Peyer's patch (tissue), 4 donors: ENCODE measurements at places on chromosomes 2 and 18.

DNA sequence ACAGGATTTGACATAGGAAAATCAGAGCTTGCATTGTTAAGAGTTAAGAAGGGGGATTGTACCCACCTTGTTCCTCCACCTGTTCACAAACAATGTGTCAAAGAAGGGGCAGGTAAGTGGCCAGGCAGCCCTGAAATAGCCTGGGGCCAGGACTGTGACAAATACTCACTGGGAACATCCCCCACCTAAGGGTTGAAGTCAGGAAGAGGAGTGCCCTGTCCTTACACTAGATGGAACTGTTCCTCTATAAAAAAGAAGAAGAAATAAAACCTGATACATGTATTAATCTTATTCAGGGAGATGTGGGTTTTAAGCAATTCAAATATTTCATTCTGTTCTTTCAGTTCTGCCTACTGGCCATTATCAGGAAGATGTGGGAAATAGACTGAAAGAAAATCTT is 41.9 kb downstream of the TACR1 start:
- DNase-seq: no peak

DNA sequence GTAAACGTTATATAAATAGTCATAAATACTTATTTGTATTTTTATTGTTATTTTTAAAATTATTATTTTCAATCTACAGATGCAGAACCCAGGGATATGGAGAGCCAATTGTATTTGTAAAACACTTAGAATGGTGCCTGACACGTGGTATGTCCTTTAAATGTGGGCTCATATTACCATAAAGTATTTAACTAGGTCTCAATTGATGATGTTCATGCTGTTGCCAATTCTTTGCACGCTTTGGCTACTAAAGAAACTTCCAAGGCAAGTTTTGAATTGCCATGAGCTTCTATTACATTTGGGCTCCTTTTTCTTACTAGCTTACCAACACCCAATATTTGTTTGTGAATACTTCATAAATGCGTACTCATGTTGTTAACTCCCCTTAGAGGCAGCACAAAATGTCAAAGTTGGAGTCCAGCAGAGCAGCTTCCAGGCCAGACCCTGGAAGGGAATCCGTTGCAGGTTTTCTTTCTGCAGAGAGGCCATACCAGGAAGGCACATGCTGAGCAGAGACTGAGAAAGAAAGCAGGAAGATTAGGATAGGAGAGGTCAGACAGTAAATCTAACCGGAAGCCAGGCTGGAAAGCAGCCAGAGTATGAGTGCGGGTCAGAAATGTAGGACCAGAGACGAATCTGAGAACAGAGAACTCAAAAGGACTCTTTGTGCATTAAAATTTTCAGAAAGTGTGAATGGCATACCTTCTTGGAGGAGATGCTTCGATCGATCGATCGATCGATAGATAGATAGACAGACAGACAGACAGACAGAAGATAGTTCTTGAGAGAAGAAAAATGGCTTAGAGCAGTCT is 4.2 kb upstream of the NOSTRIN start:
- DNase-seq: no peak

DNA sequence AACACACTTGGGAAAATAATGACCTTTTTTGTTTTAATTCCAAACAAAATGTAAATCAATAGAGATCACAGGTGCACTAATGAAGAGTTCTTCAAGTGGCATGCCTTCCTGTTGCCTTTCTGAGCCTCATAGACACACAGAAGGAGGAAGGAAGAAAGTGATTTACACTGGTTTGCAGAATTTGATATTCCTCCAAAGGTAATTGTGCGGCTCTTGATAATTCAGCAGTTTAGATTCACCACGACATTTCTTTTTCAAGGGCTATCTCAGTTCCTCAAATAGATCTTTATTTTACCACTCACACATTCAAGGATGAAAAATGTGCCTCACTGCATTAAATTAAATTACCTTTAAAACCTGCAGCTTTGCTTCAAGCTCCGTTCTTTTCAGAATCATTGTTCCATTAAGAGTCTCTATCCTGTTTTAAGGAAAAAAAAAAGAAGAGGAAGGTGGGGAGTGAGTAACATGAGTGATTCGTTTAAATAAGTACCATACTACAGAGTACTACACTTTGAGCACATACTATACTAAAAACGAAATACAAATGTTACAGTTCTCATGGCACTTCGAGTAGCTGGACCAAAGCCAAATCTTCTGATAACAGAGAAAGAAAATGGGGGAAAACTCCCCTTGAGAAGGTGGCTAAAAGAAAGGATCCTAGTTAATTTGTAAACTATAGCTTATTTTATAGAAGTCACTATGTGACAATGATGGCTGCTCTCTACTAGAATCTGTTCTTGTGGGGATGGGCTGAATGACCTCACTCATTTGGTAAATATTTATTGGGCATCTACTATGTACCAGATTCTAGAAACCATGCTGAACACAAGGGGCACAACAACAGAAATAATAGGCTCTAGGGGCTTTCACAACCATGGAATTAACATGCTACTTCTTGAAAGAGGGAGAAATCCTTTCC is 16.6 kb downstream of the CYTIP start:
- DNase-seq: no peak

GRCh38 chr2:187360286-187360685 is 87.8 kb downstream of the CALCRL start:
- no peak for DNase-seq

DNA sequence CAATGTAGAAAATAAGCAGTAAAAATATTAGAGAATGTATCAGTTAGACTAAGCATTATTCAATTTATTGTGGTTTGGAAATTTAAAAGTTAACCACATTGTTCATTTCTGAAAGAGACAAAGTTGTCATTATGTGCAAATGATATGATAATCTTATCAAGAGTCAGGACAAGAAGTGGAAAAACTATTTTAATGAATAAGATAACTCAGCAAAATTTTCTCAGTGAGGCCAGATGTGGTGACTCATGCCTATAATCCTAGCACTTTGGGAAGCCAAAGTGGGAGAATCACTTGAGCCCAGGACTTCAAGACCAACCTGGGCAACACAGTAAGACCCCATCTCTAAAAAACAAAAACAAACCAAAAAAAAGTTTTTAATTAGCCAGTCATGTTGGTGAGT is 39.5 kb upstream of the CERS6 start:
- no peak for DNase-seq

DNA sequence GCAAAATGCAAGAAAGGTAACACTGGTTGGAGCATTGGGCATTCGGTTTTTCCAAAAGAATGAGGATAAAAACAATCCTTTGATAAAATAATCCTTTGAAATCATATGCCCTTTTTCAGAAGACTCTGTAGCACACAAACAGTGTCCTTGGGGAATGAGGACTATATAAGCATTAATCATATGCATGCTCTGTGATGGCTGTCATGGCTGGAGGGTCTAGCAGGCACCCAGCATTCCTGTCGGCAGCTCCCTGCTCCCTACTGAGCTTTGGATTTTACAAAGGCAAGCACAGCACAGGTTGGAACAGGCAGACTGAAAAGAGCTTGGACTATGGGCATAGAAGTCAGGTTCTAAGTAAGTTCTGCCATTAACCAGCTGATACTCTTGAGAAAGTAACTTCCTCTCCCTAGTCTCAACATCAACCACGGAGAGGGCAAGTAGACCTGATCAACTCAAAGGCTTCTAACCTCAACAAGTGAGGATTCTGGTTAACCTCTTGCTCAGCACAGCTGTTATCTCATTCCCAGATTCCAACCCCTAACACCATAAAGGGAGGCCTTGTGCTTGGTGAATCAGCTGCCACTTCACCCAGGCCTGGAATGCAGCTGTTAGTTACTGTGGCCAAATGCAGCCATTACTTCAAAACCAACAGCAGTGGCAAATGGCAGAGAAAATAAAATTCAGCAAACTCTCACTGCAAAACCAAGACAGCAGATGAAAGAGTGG is 29.5 kb downstream of the GALNT14 start:
- no peak for DNase-seq
